ENCODE measurements at places on chromosomes 4 and X. TPM values are rescaled to one million over a fixed set of nuclear protein-coding genes. Genes with fewer than 3 reads are reported as not detected.

Gene PPP4R3C
- total RNA-seq, result not detected

DNA sequence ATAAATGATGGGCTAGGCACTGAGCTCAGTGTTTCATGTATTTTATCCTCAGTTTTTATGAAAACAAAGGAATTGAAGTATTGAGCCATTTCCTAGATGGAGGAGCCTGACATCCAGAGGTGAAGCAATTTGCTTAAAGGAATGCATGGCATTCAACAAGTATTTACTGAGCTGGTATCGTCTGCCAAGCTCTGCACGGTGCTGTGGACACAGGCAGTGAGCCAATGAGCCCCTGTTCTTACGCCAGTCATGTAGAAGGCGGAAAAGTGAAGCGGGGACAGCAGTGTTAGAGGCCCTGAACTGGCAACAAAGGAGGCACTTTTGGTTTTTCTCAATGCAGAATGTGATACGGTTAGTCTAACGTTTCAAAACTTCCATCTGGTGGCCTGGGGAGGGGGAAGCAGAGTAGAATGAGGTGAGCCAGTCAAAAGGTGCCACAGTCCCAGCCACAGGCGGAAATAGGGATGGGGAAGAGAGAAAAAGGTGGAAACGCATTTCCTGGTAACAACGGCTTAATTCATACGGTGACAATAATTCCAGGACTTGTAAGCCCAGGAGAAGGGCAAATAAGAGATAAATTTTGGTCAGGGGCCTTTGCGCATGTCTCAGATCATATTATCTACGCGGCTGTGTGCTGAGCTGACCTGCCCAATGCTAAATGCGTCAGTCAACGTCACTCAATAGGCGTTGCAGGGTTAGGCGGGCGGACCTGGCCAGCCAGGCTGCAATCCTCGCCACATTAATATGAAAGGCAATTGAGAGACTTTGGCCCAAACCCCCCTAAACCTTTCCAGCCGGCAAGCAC, 133.9 kb downstream of the AFAP1 start:
- no peak for DNase-seq

GRCh38 chr4:5999356-5999755, 18.9 kb downstream of the C4orf50 start:
- DNase-seq, result no peak

DNA sequence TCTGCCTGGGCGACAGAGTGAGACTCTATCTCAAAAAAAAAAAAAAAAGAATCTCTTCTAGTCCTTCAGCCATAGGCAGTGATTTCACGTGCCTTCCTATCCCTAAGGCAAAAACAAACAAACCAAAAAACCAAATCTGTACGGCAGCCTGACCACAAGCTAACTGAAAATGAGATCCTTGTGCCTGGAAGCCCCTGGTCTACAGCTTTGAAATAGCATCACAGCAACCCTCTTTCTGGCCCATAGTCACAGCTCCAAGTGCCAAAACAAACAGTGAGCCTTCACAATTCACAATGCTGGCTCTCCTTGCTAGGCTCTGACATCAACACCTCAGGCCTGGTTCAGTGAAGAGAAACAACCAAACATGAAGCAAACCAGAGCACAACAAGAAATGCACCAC, 46.1 kb downstream of the TMEM150C start:
- no peak for DNase-seq

- no peak for DNase-seq
These were observed 4.3 kb downstream of the SLC9A7 start for GRCh38 chrX:46754586-46755061.

GRCh38 chr4:27819246-27819645, 958.6 kb downstream of the STIM2 start:
- no peak for DNase-seq

GRCh38 chrX:31807165-31807564, 735.3 kb upstream of the FTHL17 start:
- DNase-seq, result no peak

- DNase-seq, result no peak
These were observed 166.0 kb downstream of the FBXO8 start for GRCh38 chr4:174117445-174117844.

GRCh38 chr4:185115827-185116232, 27.2 kb upstream of the SLC25A4 start:
- no peak for DNase-seq

Gene SLITRK4
- 0.42 TPM for total RNA-seq

Gene SYNPO2
- 2,073 TPM for total RNA-seq

DNA sequence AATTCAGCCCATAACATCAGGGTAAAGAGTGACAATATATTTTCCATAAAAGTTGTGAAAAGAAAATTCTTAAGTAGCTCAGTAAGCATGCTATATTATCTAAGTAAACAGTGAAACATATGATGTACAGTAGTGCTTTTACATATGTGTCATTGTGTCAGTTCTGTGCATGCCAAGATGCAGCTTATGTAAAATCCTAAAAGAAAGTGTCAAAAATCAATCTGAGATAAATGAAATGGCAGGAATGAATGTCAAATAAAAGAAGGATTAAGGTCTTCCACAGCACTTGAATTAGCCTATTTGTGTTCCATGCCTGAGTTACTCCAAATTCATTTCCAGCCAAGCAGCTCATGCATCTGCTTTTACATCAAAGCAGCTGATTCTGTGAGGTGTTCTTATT, 452.7 kb upstream of the HS3ST1 start:
- DNase-seq, result no peak

DNA sequence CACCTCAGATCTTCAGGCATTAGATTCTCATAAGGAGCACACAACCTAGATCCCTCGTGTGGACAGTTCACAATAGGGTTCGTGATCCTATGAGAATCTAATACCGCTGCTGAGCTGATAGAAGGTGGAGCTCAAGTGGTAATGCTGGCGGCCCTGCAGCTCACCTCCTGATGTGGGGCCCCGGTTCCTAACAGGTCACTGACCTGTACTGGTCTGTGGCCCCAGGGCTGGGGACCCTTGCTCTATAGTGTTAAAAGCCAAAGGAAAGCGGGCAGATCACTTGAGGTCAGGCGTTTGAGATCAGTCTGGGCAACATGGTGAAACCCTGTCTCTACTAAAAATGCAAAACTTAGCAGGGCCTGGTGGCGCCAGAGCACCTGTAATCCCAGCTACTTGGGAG, 1047.0 kb upstream of the FTHL17 start:
- no peak for DNase-seq

DNA sequence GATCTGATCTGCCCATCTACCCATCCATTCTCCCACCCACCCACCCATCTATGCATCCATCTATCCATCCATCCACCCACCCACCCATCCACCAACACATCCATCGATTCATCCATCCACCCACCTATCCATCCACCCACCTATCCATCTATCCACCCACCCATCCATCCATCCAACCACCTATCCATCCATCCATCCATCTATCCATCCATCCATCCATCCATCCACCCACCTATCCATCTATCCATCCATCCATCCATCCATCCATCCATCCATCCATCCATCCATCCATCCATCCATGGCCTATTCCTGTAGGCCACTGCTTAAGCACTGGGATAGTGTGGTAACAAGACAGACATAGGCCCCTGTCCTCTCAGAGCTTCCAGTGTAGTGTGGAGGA, 69.8 kb downstream of the SORCS2 start:
- no peak for DNase-seq

DNA sequence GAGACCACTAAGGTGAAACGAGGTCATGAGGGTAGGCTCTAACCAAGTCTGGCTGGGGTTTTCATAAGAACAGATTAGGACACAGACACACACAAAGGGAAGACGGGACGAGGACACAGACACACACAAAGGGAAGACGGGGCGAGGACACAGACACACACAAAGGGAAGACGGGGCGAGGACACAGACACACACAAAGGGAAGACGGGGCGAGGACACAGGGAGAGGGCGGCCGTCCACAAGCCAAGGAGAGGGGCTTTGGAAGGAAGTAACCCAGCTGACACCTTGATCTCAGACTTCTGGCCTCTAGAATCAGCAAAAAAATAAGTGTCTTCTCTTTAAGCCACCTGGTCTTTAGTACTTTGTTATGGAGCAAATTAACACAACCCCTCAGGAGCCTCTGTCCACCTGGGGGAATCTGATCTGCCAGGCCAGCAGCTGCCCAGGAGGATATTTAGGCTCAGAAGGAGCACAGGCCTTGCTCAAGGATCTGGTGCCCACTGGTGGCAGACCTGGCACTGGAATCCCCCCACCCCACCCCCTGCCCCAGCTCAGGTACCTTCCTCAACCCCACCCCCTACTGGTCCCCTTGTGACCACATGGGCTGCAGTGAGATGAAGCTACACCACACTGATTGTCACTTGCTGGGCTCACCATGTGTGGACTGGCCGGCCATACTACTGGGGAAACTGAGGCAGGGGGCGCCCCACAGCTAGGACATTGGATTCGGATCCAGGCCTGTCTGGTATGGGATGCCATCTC, 2.8 kb downstream of the ABLIM2 start:
- no peak for DNase-seq

GRCh38 chrX:19968276-19968675, 22.6 kb downstream of the BCLAF3 start:
- no peak for DNase-seq

- no peak for DNase-seq
These were observed 179.1 kb downstream of the CBR4 start for GRCh38 chr4:168830777-168831512.

Gene GABRA4
- under 0.01 TPM for total RNA-seq

GRCh38 chr4:136465691-136466090, 1066.6 kb downstream of the PCDH18 start:
- no peak for DNase-seq

- no peak for DNase-seq
These were observed 37.0 kb upstream of the CD99L2 start for GRCh38 chrX:150935467-150935866.

GRCh38 chr4:58740897-58741296, 1630.7 kb upstream of the IGFBP7 start:
- no peak for DNase-seq

Gene HERC5
- 2.9 TPM for total RNA-seq

Gene TMEM185A
- total RNA-seq, result 26.2 TPM

- no peak for DNase-seq
These were observed 21.2 kb upstream of the TRPC5OS start for GRCh38 chrX:111854556-111855490.

- no peak for DNase-seq
These were observed 124.1 kb upstream of the PDHA2 start for GRCh38 chr4:95715830-95716229.
